ENCODE measurements at places on chromosomes 7 and 10.

GRCh38 chr10:43294241-43294658, 27.4 kb upstream of the RASGEF1A start:
- no peak for DNase-seq

DNA sequence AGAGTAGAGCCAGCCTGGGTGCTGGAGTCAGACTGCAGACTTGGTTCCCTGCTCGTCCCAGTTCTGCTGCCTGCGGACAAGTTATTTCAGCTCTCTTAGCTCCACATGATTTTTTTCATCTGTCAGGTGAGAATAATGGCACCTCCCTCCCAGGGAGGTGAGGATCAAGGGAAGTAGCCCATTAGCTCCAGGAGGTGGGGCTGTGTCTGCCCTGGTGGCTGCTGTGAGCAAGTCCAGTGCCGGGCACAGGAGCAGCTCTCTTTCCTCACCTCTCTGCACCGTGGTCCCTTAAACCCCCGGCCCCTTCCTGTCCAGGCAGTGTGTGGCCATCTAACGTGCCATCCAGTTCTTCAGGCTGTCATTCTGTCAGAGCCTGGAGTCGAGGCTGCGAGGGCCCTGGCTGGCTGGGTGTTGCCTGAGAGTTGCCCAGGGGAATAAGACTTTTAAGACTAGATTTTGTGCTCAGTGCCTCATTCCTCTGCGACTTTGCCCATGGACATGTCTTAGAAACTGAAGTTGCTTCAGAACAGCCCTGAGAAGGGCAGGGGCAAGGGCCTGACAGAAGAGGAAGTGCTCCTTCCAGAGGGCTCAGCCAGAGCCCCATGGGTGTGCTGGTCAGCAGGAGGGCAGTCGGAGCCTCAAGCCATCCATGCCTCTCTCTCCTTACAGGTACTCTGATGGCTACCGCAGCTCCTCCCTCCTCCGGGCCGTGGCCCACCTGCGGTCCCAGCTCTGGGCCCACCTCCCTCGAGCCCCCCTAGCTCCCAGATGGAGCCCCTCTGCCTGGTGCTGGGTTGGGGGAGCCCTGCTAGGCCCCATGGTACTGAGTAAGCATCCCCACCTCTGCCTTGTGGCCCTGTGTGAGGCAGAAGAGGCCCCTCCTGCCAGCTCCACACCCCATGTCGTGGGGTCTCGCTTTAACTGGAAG, 5.0 kb downstream of the ABCB8 start:
- no peak for DNase-seq

GRCh38 chr7:18913106-18913505, 204.3 kb downstream of the TWIST1 start:
- DNase-seq, result no peak

- DNase-seq, result peak; percentile 61
Observed at GRCh38 chr10:19629567-19629966, 186.7 kb upstream of the PLXDC2 start.

- no peak for DNase-seq
Observed at GRCh38 chr7:98056580-98056979, 50.1 kb upstream of the LMTK2 start.

- DNase-seq, result no peak
Observed at GRCh38 chr10:15180736-15181135, 12.2 kb upstream of the NMT2 start.

DNA sequence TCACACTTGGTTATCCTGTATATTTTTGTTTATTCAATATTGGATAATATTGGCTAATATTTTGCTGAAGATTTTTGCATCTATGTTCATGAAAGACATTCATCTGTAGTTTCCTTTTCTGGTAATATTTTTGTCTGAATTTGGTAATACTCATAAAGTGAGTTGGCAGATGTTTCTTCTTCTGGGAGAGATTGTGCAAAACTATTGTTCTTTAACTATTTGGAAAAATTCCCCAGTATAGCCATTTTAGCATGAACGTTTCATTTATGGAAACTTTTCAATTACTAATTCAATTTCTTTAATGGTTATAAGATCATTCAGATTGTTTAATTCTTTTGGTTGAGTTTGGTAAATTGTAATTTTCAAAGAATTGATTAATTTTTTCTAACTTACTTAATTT, 560.8 kb upstream of the FZD8 start:
- DNase-seq, result no peak

GRCh38 chr10:131848741-131849590, 51.8 kb upstream of the PPP2R2D start:
- no peak for DNase-seq

DNA sequence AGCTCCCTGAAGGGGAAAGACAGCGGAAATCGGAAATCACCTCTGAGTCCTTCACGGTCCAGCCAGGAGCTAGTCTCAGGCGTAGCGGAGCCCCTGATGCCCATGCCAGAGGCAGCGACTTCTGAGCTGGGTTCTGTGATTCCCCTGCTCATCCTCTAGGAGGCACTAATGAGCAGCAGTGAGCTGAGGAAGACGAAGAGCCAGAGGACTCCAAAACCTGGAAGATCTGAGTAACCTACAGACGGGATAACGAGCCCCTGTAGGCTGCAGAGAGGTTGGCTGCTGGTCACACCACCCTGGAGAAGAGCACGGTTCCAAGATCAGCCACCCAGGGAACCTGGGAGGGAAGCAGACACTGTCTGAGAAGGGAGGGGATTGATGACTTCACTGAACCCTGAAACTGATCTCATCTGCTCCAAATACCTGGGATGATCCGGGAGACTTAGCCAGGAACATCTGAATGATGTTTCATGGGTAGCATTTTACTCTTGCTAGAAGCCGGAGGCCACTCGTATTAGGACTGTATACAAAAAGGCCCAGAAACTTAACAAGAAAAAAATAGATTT, 304.1 kb downstream of the PAXIP1 start:
- DNase-seq, result no peak

DNA sequence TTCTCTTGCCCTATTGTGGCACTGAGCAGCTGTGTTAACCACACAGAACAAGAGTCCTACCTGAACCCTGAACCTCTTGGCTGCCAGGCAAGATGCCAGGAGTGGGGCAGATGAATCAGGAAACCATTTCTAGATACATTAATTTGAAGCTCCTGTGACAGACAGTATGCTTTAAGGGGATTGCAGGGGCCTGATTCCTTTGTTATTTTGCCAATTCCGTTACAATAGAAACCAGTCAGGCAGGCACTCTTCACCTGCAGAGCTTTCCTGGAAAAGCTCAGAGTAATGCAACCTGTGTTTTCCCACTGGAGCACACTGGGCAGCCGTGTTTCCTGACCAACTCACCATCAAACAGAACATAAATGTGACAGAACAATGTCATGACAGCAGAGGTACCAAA, 233.1 kb downstream of the BMPER start:
- DNase-seq, result no peak

- DNase-seq, result no peak
Observed at GRCh38 chr10:59383436-59383835, 21.1 kb upstream of the FAM13C start.

GRCh38 chr7:71131256-71132126, 453 bp upstream of the GALNT17 start:
- peak; percentile 2 for DNase-seq

DNA sequence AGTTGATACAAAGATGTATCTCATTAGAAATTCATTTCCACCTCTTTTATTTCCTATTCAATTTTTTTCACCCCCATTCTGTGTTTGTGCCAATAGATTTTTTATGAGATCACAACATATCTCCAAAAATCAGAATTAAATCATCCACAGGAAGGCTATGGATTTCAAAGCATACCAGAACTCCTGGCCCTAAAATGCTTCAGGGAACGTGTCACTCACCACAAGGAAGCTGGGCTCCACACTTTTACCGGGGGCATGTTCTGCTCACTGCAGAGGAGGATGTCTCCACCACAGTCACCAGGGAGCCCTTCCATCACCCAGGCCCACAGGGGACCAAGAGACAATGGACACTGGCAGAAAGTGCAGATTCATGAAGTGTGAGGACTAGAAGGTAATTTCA, 456.8 kb downstream of the KCNMA1 start:
- no peak for DNase-seq

DNA sequence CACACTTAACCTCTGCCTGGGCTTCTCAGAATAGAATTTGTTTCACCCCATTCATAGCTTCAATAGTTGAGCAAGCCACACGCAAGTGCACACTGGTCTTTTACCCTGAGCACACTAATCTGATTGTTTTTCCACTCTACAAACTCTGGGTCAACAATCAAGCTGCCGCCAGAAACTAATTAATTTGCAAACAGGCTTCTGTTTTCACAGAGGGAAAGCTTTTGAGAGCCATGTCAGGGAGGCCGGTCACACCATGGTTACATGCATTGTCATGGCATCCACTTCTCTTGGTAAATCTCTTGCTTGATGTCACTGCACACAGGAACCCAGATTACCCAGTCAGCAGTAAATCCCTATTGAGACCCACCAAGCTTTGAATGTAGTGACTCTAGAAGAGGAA, 154.2 kb downstream of the SEMA3A start:
- no peak for DNase-seq

- DNase-seq, result peak; percentile 81
Observed at GRCh38 chr10:22681783-22682183, 32.6 kb downstream of the PIP4K2A start.

All from brain microvascular endothelial cell (primary cell).